ENCODE measurements at places on chromosomes 3 and 15.

- DNase-seq = no peak
These were observed 494.1 kb downstream of the GABRG3 start for GRCh38 chr15:27464941-27465612.

DNA sequence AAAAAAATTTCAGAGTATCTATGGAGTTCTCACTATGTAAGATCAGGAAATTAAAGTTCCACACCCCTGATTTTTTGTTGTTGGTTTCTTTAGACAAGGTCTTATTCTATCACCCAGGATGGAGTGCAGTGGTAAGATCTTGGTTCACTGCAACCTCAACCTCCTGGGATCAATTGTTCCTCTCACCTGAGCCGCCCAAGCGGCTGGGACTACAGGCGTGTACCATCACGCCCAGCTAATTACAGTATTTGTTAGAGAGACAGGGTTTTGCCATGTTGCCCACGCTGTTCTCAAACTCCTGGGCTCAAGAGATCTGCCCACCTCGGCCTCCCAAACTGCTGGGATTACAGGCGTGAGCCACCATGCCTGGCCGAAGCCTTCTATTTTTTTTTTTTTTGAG, 12.4 kb downstream of the QRICH1 start:
- no peak for DNase-seq

DNA sequence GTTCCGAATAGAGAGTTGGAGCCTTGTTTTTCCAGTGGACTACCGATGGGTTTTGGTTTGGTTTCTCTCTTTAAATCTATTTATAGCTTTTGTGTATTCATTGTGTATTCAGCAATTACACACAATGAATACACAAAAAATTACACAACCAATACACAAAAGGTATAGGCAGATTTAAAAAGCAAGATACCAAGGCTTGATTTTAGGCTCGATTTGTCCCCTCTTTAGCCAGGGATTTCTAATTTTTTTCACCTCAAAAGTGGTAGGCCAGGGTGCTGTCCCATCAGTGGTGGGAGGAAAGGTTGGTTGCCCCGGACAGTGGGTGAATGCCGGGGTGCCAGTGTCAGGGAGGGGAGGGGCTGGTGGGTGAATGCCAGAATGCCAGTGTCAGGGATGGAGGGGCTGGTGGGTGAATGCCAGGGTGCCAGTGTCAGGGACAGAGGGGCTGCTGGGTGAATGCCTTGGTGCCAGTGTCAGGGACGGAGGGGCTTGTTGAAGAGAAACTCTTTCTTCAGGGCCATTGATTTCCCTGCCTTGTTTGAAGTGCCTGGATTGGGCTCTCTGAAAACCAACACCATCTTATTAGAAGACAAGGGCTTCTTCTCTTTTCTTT, 186.2 kb downstream of the GOLGA6L6 start:
- no peak for DNase-seq

DNA sequence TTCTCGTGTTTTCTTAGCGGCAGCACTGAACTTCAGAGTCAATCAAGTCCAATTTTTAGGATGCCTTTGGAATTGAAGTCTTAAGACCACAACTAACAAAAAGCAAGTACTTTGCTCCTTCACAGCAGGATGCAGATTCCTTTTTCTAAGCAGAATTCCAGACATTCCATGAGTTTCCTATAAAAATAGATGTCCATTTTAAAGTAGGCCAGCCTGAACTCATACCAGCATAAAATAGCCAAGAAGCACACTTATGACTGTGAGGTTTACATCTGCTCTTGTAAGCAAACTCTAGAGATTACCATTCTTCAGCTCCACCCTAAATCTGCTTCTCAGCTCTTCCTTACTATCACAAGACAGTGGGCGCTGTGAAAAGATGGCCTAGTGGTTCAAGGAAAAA, 85.8 kb downstream of the THBS1 start:
- no peak for DNase-seq

GRCh38 chr15:41483519-41483918, 10.2 kb upstream of the ITPKA start:
- DNase-seq = no peak
